ENCODE measurements at places on chromosomes 1 and 21. TPM values are rescaled to one million over a fixed set of nuclear protein-coding genes. Genes with fewer than 3 reads are reported as not detected.
A peak's percentile ranks its signal among the peaks of the same experiment; 100 is the strongest.

GRCh38 chr1:112344754-112345423, 51.1 kb upstream of the CTTNBP2NL start:
- no peak for DNase-seq
- H3K36me3 ChIP-seq: no peaks in the 10 kb centered on the region
- no peaks in the 10 kb centered on the region for H3K27me3 ChIP-seq
- H3K4me3 ChIP-seq: no peak overlapping the region

DNA sequence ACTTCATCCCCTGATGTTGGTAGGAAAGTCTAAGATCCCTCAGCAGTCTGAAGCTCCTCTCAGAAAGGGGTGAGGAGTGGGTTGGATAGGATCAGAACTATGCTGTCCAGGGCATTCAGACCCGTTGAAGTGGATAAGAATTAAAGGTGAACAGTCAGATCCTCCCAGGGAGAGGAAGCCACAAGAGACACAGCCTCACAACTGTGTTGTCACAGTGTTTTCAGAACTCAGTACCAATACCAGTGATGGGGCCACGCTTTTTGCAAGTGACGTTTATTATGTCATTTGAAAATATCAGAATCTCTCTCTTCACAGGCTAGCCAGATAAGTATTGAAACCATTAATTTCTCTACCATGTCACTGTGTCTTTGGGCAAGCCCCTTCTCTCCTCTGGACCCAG, 15.4 kb upstream of the EPS15 start:
- peaks cover 19% of the 10 kb centered on the region for H3K4me1 ChIP-seq
- H3K27me3 ChIP-seq: peaks cover 3% of the 10 kb centered on the region
- H3K27ac ChIP-seq: peak overlapping the region; percentile 83
- peaks cover 3% of the 10 kb centered on the region for H3K36me3 ChIP-seq
- no peak for DNase-seq
- no peak overlapping the region for H3K4me3 ChIP-seq

The KCNE2 gene
- not detected for total RNA-seq

- H3K36me3 ChIP-seq: peaks cover 5% of the 10 kb centered on the region
- H3K27me3 ChIP-seq: no peaks in the 10 kb centered on the region
- H3K4me3 ChIP-seq: no peak overlapping the region
- H3K27ac ChIP-seq: peak overlapping the region; percentile 62
These were observed 86.1 kb upstream of the HIVEP3 start for GRCh38 chr1:42004860-42005259.

GRCh38 chr1:183323849-183324683, 94.1 kb downstream of the NMNAT2 start:
- H3K27ac ChIP-seq: no peak overlapping the region
- peaks cover 3% of the 10 kb centered on the region for H3K27me3 ChIP-seq
- H3K4me1 ChIP-seq: peaks cover 27% of the 10 kb centered on the region
- H3K4me3 ChIP-seq: no peak overlapping the region

DNA sequence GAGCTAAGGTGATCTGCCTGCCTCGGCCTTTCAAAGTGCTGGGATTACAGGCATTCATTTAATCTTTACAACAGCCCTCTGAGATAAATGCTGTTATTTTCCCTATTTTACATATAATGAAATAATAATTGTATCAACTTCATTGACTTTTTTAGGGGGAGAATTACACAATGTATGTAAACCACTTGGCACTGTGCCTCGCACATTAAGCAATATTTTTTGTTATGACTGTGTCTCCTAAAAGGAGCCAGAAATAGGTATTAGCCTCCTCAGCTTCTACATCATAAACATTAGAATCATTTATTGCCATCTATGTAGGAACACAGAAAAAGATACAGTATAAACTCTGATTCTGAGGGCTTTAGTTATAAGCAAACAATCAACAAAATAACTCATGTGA, 1.1 kb upstream of the DNAJC28 start:
- H3K36me3 ChIP-seq: peaks cover 9% of the 10 kb centered on the region
- no peak overlapping the region for H3K4me3 ChIP-seq
- DNase-seq: no peak
- H3K27me3 ChIP-seq: no peaks in the 10 kb centered on the region
- peak overlapping the region; percentile 30 for H3K27ac ChIP-seq

GRCh38 chr1:31715087-31715872, 11.5 kb upstream of the COL16A1 start:
- no peak overlapping the region for H3K27ac ChIP-seq
- H3K4me1 ChIP-seq: peaks cover 15% of the 10 kb centered on the region
- H3K4me3 ChIP-seq: peak overlapping the region; percentile 91
- peaks cover 12% of the 10 kb centered on the region for H3K27me3 ChIP-seq
- peak; percentile 86 for DNase-seq
- H3K36me3 ChIP-seq: no peaks in the 10 kb centered on the region

GRCh38 chr1:155256058-155256852, 972 bp upstream of the ENTREP3 start:
- peaks cover 28% of the 10 kb centered on the region for H3K36me3 ChIP-seq
- peaks cover 33% of the 10 kb centered on the region for H3K4me1 ChIP-seq
- peaks cover 13% of the 10 kb centered on the region for H3K27me3 ChIP-seq
- peak overlapping the region; percentile 97 for H3K4me3 ChIP-seq
- H3K27ac ChIP-seq: peak overlapping the region; percentile 96

DNA sequence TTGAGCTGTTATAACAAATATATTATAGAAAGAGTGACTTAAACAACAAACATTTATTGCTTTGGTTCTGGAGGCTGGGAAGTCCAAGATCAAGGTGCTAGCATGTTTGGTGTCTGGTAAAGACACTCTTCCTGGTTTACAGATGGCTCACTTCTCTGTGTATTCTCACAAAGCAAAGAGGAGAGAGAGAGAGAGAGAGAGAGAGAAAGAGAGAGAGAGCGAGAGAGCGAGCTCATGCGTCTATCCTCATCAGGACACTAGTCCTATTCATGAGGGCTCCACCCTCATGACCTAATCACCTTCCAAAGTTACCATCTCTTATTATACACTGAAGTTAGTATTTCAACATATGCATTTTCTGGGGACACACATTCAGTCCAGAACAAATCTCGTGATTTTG, 32.7 kb upstream of the PCP4 start:
- DNase-seq: no peak
- H3K27ac ChIP-seq: no peak overlapping the region
- H3K4me3 ChIP-seq: no peak overlapping the region

- no peak for DNase-seq
- no peaks in the 10 kb centered on the region for H3K27me3 ChIP-seq
- no peak overlapping the region for H3K27ac ChIP-seq
- no peaks in the 10 kb centered on the region for H3K4me1 ChIP-seq
- no peak overlapping the region for H3K4me3 ChIP-seq
These were observed 152.6 kb upstream of the LMO4 start for GRCh38 chr1:87176087-87176486.

DNA sequence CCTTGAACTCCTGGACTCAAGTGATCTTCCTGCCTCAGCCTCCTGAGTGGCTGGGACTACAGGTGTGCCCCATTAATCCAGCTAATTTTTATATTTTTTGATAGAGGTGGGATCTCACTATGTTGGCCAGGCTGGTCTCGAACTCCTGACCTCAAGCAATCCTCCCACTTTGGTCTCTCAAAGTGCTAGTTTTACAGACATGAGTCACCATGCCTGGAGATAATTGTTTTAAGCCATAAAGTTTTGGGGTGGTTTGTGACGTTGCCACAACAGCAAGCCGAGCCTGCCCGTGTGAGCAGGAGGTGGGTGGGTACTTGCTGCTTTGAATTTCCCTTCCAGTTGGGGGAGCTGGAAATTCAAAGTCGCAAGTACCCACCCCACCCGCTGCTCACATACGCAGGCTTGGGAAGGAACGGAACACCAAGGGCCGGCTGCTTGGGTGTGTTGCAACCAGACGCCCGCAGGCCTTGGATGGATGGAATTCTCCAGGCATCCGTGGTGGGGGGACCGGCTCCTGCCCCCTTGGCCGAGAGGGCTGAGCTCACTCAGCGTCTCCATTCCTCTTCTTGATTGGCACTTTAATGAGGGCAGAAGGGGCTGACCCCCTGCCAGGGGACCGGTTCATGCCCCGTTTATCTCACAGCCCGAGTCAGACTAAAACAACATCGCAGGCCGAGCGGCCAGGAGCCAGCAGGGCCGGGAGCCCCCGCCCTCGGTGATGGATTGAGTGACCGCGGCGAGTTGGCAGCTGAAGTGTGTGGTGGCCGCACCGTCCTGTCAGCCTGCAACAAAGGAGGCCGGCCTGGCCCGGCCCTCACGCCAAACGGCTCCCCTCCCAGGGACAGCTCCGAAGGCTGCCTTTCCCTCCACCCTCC, 78.1 kb downstream of the DHRS3 start:
- no peak overlapping the region for H3K27ac ChIP-seq
- H3K27me3 ChIP-seq: peaks cover 4% of the 10 kb centered on the region
- no peaks in the 10 kb centered on the region for H3K36me3 ChIP-seq
- H3K4me1 ChIP-seq: peaks cover 9% of the 10 kb centered on the region
- DNase-seq: no peak
- no peak overlapping the region for H3K4me3 ChIP-seq

GRCh38 chr1:154320882-154321608, at the start of gene AQP10:
Gene AQP10, plus strand, starts transcription at chr1:154321093. Its CDS starts 63 bp downstream, at chr1:154321156.
- H3K27me3 ChIP-seq: peaks cover 8% of the 10 kb centered on the region
- H3K4me3 ChIP-seq: peak within 1 kb of the TSS; percentile 79
- H3K36me3 ChIP-seq: peaks cover 9% of the 10 kb centered on the region

GRCh38 chr21:38491536-38491935, 6.7 kb downstream of the ERG start:
- H3K27ac ChIP-seq: peak overlapping the region; percentile 99
- no peak for DNase-seq
- peaks cover 88% of the 10 kb centered on the region for H3K4me1 ChIP-seq
- H3K4me3 ChIP-seq: peak overlapping the region; percentile 85
- H3K36me3 ChIP-seq: peaks cover 58% of the 10 kb centered on the region

DNA sequence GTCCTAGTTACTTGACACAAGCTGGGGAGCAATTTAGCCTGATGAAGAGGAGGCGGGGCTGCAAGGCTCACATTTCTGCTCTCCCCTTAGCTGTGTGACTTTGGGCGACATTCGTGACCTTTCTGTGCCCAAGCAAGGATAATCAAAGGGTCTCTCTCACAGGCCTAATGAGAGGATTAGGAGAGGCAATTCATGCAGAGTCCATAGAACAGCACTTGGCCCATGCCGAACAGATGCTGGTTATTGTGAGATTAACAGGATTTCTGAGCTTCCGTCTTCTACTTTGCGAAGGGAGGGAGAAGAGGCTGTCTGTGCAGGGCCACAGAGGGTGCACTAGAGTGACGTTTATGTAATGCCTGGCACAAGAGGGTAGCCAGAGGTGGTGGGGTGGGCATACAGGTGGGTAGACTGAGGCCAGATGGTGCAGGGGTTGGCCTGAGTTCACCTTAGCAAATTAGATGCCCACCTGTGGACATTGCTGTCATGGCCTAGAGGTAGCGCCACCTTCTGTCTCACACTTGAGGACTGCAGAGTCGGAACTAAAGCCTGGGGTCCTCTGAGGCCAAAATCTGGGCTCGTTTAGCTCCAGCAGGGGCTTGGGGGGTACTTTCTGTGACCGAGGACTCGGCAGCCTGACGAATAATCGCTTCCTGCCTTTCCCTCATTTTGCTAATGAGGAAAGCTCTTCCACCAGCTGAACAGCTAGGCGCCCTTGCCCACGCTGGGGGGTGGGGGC, 18.6 kb downstream of the ACTL8 start:
- H3K27ac ChIP-seq: no peak overlapping the region
- H3K4me3 ChIP-seq: no peak overlapping the region
- H3K27me3 ChIP-seq: peaks cover 2% of the 10 kb centered on the region

- H3K4me1 ChIP-seq: no peaks in the 10 kb centered on the region
- no peaks in the 10 kb centered on the region for H3K27me3 ChIP-seq
- peak; percentile 53 for DNase-seq
These were observed 115.7 kb downstream of the SLC30A10 start for GRCh38 chr1:219812491-219813203.

DNA sequence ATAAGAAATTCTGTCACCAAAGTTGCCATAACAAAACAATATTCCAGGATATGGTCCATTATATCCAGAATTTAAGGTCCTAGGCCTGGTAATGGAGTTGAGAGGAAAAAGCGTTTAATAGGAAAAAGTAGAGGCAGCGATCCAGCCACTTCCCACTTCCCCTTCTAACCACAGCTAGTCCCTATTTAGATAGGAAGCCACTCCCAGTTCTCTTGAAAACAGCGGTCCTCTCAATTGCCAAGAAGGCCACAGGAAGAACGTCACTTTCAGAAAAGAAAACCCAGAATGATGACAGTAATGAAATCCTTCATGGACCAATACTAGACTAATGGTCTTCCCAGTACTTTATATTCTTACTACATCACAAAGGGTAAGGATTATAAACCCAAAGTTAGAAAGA, 38.6 kb downstream of the ABL2 start:
- no peaks in the 10 kb centered on the region for H3K27me3 ChIP-seq
- DNase-seq: no peak
- no peak overlapping the region for H3K4me3 ChIP-seq
- no peaks in the 10 kb centered on the region for H3K4me1 ChIP-seq
- peak overlapping the region; percentile 57 for H3K27ac ChIP-seq

- no peaks in the 10 kb centered on the region for H3K27me3 ChIP-seq
- no peak overlapping the region for H3K4me3 ChIP-seq
- H3K27ac ChIP-seq: no peak overlapping the region
- H3K4me1 ChIP-seq: peaks cover 4% of the 10 kb centered on the region
- no peak for DNase-seq
These were observed 633.3 kb downstream of the LMO4 start for GRCh38 chr1:87961992-87962391.

DNA sequence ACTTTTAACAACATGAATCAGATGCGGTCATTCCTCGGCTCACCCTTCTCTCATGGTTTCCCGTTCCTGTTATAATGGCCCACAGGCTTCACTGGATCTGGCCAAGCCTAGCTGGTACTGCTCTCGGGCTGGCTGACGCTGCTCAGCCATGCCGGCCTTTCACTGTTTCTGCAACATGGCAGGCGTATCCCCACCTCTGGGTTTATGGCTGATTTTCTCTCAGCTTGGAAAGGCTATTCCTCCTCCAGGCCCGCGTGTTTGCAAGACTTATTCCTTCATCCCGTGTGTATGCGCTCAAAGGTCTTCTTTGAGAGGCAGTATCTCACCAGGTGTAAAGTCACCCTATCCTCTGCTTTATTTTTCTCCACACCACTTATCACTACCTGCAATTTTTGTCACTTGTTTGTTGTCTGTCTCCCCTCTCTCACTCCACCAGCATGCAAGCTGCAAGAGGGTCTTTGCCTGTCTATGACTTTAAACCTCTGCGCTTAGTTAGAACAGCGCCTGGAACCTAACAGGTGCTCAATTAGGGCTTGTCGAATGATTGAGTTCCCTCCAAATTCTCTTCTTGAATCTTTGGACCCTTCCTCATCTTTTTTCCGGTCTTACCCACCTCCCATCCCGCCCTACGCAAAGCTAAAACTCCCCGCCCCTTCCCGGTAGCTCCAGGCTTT, 491 bp upstream of the RAP1A start:
- H3K36me3 ChIP-seq: peaks cover 8% of the 10 kb centered on the region
- H3K27me3 ChIP-seq: peaks cover 1% of the 10 kb centered on the region
- peak overlapping the region; percentile 88 for H3K4me3 ChIP-seq
- no peak for DNase-seq
- H3K4me1 ChIP-seq: peaks cover 32% of the 10 kb centered on the region

DNA sequence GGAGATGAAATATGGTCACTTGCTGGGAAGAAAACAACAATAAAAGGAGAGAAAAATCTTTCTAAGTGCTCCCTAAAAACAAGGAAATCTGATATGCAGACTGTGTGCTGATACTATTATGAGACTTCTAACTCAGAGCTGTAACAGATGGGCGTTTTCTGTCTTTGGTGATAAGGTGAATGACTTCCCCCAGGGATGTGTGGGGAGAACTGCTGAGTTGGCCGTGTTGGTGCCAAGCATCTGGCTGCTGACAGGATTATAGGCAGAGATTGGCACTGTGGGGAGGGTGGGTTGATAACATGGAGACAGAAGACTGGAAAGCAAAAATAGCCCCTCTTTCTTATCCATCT, 438.5 kb upstream of the PLXNA2 start:
- no peaks in the 10 kb centered on the region for H3K27me3 ChIP-seq
- DNase-seq: no peak
- peaks cover 7% of the 10 kb centered on the region for H3K4me1 ChIP-seq
- H3K27ac ChIP-seq: no peak overlapping the region
- H3K4me3 ChIP-seq: no peak overlapping the region
- no peaks in the 10 kb centered on the region for H3K36me3 ChIP-seq
